H9 (cell line): ENCODE measurements at places on chromosomes 2 and 18. TPM values are rescaled to one million over a fixed set of nuclear protein-coding genes. Genes with fewer than 3 reads are reported as not detected.

DNA sequence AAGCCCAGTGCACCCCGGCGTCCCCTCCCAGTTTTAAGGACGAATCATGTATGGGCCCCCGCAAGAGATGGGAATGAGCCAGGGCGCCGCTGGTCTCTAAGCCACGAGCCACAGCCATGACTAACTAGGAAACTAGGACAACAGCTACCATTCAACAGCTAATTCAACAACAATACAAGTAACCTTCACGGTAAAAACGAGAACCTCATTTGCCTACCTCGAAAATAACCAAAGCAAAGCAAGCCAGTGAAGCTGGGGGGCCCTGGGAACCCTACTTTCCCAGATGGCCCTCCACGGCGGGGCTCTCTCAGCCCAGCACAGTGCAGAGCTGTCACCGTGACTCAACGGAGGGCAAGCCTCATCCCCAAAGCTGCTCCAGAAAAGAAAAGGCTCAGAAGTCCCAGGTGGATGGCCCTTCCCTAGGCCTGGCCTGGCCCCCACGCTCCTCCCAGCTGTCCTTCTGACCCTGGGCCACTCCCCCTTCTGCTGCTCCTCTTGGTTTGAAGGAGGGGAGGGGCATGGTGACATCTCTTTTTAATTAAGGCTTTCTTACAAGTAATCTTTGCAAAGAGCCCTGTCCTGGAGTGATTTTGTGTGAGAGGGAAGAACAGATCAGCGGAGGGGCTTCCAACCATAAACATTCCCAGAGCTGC lies 126.3 kb downstream of the HDAC4 start:
- DNase-seq, result peak; percentile 36

DNA sequence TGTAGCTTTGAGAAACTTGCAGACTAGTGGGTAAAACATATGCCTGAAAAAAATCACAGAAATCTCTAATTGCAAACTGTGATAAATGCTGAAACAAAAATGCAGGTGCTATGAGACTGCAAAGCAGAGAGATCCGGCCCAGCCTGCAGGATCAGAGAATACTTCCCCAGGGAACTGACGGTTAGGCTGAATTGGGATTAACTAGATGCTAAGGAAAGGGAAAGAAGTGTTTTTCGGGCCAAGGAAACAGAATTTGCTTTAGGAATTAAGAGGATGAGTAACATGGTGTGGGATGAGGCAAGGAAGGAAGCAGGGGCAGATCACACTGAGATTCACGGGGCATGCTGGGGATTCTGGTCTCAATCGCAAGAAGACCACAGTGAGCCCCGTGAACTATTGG lies 71.5 kb downstream of the OSBPL6 start:
- no peak for DNase-seq

GRCh38 chr18:42617221-42617620 lies 498.3 kb downstream of the RIT2 start:
- DNase-seq, result no peak

DNA sequence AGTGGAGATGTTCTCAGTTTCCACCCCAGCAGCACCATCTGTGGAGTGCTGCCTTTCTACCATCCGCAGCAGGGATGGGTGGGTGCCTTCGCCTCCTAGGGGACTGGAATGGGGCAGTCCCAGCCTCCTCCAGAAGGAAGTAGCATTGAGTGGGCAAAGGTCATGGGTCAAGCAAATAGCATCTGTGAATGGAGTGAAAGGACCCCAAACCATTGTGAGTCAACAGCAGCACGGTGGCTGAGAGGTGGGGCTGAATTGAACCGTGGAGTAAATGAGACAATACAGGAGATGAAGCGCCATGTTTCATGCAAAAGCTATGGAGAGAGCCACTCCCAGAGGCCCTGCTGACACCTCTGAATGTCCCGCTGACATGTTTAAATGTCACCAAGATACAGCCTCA lies 9.7 kb downstream of the GPR55 start:
- DNase-seq, result peak; percentile 13

DNA sequence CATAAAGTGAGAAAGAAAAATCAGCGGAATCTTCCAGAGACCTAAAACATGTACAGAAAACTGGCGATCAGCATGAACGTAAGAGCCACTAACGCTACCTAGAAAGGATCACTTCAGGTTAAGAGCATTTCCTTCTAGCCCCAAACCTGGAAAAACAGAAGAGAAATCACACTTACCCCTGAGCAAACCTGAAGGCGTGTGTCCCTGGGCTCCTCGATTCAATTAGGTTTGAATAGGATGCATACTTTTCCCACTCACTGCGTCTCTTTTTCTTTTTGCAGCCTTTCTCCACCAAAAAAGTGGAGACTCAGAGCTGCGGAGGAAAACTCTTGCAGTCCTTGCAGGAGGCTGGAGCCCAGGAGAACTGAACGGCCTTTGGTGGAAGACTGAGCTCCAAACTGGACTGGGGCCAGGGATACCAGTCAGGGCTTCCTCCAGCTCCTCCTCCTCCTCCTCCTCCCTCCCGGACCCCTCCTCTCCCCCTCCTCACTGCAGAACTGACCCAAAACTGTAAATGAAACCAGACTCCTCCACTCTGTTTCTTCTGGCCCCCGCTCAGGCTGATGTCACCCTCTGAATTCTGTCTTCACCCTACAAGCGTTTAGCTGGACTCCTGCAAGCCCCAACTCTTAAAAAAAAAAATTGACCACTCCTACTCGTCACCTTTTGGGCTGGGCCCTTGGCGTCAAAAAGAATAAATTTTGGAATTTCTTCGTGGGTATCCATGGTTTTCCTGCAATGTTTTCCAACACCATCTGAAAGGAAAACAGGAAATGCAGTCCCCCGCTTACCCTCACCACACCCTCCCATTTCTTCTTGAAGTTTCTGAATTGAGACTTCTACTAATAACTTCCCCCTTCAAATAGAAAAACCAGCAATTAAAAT lies at the start of gene COL6A3:
TSS of gene COL6A3 (minus strand) at position 388 of the 885 bp plus-strand sequence. CDS start 17,347 bp downstream, outside the sequence.
- DNase-seq, result no peak

GRCh38 chr2:149662556-149662955 lies 75.0 kb upstream of the MMADHC start:
- DNase-seq, result no peak

- no peak for DNase-seq
These were observed 1615.3 kb upstream of the ZEB2 start for GRCh38 chr2:146135245-146135644.

- no peak for DNase-seq
These were observed 33.4 kb downstream of the USP14 start for GRCh38 chr18:191725-192124.

- DNase-seq, result no peak
These were observed 81.9 kb upstream of the COL5A2 start for GRCh38 chr2:189261431-189261841.

GRCh38 chr18:60585670-60586069 lies 213.1 kb upstream of the MC4R start:
- no peak for DNase-seq

DNA sequence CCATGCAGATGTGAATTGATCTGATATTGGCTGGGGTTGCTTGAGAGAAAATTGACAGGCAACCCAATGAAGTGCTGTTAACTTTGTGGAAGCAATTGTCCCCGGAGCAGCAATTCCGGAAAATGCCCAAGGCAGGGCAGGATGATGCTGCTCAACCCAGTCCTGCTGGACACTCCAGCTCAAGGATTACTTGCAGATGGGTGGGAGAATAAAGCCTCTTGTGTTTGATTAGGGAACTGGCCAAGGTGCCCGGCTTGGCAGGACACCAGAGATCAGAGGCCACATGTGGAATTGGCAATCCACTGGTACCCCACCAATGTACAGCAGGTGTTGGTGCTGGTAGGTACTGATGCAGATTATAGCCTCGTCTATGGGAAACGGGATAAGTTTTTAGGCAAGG lies 12.3 kb upstream of the C2orf42 start:
- DNase-seq, result no peak

GRCh38 chr2:96734880-96735583 lies 4.8 kb downstream of the LMAN2L start:
- no peak for DNase-seq

DNA sequence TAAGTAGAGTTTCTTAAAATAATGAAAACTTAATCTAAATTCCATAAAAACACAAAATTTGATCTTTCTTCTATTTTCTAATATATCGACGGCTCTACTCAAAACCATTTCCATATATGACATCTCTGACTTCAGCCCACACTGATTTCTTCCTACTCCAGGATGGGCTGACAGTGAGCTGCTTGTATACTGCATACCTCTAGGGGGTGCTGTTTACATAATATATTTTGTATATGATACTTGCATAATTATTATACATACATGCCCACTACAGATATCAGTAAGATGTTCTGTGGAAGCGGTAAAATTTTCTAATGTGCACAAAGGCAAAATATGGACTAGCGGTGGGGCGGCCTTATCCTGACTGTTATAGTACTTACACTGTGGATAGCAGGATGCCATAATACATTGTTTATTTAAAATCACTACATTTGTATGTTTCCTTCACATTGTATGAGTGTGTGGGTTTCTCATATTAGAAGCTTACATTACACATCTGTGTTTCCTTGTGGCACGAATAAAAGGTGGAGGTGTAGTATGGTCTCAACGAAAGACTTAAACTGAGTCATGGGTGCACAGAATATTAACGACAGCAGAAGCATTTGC lies 66.1 kb upstream of the NXPH2 start:
- DNase-seq, result no peak

DNA sequence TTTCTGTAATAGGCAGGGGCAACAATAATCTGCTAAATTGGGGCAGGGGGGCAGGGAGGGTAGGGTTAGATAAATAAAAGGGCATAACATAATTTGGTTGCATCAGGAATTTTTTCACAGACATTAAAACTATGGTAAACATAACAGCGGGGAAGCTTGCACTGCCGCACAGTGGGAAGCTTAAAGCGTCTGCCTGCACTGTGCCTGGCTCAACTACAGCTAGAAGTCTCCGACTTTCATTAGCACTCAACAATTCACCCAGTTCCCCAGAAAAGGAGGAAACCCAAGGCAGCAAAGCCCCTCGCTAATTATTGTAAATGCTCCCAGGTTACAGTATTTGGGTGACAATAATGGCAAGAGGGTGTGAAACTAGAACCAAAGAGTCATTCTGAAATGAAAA lies 562.9 kb downstream of the ARHGAP15 start:
- DNase-seq, result no peak

DNA sequence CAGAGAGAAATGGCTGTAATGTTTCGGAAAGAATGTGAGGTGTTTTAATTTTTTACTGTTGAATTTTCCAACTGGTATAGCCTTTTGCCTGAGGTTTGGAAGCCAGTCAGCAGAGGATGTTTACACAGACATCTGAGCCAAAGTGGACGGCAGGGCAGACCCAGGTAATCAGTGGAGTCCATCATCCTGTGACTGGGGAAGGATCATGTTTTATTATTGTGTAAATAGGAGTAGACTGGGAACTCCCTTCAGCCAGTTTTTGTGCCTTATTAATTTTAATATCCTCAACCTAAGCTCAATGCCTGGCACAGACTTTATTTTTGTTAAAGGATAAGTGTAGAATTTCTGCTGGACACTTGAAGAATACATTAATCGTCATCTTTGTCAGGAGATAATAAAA lies 142.0 kb upstream of the GAREM1 start:
- DNase-seq, result no peak

- no peak for DNase-seq
These were observed 84.4 kb downstream of the SESTD1 start for GRCh38 chr2:179180242-179180641.

DNA sequence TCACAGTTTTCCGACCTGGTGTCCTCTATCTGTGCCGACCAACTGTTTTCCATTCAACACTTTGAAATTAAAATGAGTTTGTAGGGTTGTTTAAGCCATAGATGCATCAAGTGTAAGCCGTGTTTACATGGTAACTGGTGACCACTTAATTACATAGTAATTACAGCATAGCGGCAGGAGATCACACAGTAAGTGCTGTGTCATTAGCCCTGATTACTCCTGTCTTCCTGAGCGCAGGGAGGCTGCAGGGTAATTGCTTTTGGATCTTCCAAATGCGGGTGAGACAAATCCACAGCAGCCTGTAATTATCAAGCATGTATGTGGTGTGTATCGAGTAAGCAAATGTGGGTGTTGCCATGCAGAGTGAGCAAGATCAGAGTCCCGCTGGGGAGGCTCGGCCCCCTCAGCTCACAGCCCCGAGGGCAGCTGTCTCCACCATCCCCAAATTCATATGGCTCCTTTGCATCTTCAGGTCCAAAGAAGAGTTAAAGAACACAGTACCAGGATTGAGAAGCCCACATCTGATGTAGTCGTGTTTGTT lies 71.5 kb upstream of the HDAC4 start:
- no peak for DNase-seq

- no peak for DNase-seq
These were observed 312.7 kb downstream of the TCF4 start for GRCh38 chr18:55275039-55275901.

DNA sequence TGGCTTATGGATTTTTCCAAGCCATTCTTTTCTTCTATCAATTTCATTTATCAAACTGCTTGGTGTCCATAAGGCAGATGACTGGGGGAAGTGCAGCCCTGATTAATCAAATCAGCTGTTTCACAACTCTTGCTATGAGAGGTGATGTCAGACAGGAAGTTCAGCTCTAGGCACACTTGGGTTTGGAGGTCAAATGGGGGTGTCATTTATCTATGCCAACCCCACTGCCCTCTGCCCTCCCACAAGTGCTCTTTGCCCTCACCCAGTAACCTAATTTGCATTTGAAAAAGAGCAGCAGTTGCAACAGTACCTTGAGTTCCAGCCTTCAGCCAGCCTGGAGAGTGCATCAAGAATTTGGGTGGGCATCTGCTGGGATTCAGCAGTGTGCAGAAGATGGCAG lies 431.3 kb upstream of the SPRED2 start:
- DNase-seq, result no peak

DNA sequence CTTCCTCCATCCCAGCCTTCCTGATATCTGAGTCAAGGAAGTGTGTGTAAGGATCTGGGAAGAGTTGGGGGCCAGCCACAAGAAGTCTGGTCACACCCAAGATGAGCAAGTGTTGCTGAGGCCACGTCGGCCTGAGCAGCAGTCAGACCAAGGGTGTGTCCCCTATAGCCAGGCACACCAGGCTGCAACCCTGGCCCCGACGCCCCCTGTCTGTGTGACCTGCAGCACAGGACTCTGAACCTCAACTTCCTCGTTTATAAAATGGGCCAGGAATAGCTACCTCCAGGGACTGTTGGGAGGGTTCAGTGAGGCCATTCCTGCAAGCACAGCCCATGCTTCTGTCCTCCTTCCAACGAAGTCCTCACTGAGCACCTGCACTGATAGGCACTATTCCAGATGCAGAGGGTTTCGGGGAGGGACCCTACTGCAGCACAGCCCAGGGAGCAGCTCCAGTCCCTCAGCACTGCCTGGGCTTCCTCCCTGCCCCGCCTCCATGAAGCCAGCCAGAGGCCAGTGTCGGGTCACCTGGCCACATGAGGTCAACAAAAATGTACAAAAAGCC lies 13.3 kb downstream of the LIMS2 start:
- DNase-seq, result no peak

Gene LINC00305
- not detected in 2 replicates for total RNA-seq

Gene CDKL4
- not detected in 2 replicates for total RNA-seq

Gene ORMDL1
- 56.4 and 59.7 TPM in 2 replicates for total RNA-seq

Gene SLC9A4
- not detected in 2 replicates for total RNA-seq

Gene HSPE1
- 347 and 370 TPM in 2 replicates for total RNA-seq

Gene MORN2
- total RNA-seq, result 6.7 and 8.0 TPM in 2 replicates

Gene DARS1
- total RNA-seq, result 117 and 122 TPM in 2 replicates

Gene FAM136A
- 118 and 119 TPM in 2 replicates for total RNA-seq

Gene SLC14A1
- total RNA-seq, result not detected in 2 replicates

Gene GALNT14
- total RNA-seq, result 2.4 and 2.7 TPM in 2 replicates

Gene ABCB11
- total RNA-seq, result 0.04 TPM in 1 of 2 replicates, not detected in the other

Gene FABP1
- total RNA-seq, result not detected in 2 replicates
